Stimulated activated CD8-positive, alpha-beta memory T cell treated with anti-CD3 and anti-CD28 coated beads, Interleukin-4, amount 100 ng/mL, for 1 hour (primary cell): ENCODE measurements at places on chromosomes 1 and 21.

- DNase-seq = no peak
These were observed 111.9 kb downstream of the PTPN14 start for GRCh38 chr1:214439352-214440119.

GRCh38 chr1:192270398-192270797, 46.4 kb upstream of the RGS21 start:
- DNase-seq = no peak

DNA sequence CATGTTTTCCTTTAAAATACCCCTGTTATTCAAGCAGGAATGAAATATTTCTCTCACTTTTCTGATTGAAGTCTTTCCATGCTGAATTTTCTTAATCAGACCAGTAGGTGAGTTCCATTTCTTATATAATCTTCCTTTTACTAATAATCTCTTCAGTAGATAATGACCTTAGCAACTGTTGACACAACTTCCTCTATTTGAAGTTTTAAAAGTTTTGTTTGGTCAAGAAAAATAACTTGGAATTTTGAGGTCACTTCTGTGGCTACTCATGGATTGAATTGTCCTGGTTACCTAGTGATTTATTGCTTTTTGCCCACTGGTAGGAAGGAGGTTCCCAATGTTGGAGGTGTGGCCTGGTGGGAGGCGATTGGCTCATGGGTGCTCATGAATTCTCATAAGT, 70.6 kb upstream of the PAXBP1 start:
- DNase-seq = no peak

GRCh38 chr1:157099633-157100009, at the start of gene ETV3L:
Gene ETV3L, minus strand, starts transcription at chr1:157099808. Its CDS starts 285 bp downstream, at chr1:157099523.
- DNase-seq = no peak

DNA sequence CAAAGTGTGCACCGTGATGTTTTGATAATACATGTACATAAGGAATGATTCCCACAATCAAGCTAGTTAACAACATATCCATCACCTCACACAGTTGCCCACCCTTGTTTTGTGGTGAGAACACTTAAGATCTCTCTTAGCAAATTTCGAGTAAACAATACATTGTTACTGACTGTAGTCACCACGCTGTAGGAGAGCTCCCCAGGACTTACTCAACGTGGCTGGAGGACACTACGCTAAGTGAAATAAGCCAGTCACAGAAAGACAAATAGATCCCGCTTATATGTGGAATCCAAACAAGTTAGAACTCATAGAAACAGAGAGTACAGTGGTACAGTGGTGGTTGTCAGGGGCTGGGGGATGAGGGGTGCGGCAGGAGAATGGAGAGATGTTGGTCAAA, 24.8 kb downstream of the GPR137B start:
- DNase-seq = no peak

- DNase-seq = no peak
These were observed 26.3 kb upstream of the MAN1C1 start for GRCh38 chr1:25590096-25590824.

DNA sequence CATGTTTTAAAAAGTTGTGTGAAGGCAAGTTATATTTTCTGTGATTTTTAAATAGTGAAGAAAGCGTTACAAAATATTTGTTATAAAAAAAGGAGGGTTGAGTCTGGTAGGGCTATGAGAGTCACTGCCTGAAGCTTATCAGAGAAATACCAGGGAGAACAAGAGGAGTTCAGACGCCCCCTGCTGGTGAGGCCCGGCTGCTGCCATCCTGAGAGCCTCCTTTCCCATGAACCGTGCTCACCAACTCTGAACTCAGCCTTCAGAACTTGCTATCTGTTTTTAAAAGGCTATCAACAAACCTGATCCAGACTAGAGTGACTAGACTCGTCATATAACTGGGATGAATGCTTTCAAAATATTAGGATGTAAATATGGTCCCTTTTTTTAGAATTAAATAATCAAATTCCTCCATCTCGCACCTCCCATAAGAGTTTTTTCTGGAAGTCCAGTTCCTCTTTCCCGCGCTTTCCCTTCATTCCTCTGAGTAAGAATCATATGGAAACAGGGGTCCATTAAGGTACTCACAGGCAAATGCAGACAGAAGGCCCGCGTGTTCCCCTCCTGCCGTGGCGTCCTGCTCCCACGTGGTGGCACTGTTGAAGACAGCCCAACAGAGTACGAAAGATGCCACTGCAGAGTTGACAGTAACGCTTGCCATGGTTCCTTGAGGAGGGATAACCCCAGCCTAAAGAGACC, 26.2 kb upstream of the SPATA6 start:
- DNase-seq = peak; percentile 48

DNA sequence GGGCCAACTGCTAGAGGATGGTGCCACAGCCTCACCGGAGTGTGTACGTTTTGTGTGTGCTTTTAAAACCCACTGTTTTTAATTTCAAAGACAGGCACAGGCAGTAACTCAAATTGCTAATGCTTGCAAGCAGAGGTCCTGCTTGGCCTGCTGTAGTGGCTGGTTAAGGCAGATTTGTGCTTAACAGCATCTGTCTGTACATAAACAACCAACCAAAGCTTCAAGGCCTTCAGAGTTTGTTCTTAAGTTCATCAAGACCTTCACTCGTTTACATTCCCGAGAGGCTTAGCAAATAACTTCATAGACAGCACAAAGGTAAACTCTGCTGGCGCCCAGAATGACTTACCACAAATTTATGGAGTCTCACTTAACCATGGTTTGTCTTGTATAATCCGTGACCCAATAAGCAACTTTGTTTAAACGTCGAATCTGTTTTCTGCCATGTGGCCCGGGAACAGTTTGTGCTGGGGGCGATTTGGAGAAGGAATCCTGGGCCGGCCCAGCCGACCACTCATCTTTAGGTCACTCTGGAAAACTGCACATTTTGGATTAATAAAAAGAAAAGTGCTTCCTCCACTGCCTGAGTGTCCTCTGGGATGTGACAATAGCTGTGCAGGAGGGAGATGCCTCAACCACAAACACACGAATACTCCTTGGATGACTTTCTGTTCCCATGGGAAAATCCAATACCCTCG, 58.1 kb downstream of the CAPZB start:
- no peak for DNase-seq
